ENCODE measurements at places on chromosomes 4 and X. TPM values are rescaled to one million over a fixed set of nuclear protein-coding genes. Genes with fewer than 3 reads are reported as not detected.

- no peak overlapping the region for H3K4me3 ChIP-seq
- H3K4me1 ChIP-seq: no peaks in the 10 kb centered on the region
- DNase-seq: no peak
Observed at GRCh38 chrX:70826715-70827114, 81.8 kb downstream of the TEX11 start.

The KLB gene
- total RNA-seq: not detected

GRCh38 chr4:85828027-85828890, 353.3 kb downstream of the ARHGAP24 start:
- no peak overlapping the region for H3K27ac ChIP-seq
- no peaks in the 10 kb centered on the region for H3K36me3 ChIP-seq
- peak overlapping the region; percentile 35 for H3K4me3 ChIP-seq
- no peak for DNase-seq

GRCh38 chr4:110681381-110681780, 58.5 kb upstream of the PITX2 start:
- H3K4me1 ChIP-seq: no peaks in the 10 kb centered on the region
- H3K36me3 ChIP-seq: no peaks in the 10 kb centered on the region
- no peak for DNase-seq
- no peak overlapping the region for H3K4me3 ChIP-seq

- peaks cover 14% of the 10 kb centered on the region for H3K4me1 ChIP-seq
- no peak overlapping the region for H3K4me3 ChIP-seq
- peaks cover 62% of the 10 kb centered on the region for H3K36me3 ChIP-seq
- no peaks in the 10 kb centered on the region for H3K27me3 ChIP-seq
Observed at GRCh38 chr4:146191766-146192458, 16.4 kb downstream of the LSM6 start.

- DNase-seq: no peak
- H3K4me1 ChIP-seq: no peaks in the 10 kb centered on the region
- H3K27ac ChIP-seq: no peak overlapping the region
- peaks cover 12% of the 10 kb centered on the region for H3K27me3 ChIP-seq
Observed at GRCh38 chr4:4394644-4395043, 7.7 kb downstream of the NSG1 start.

The TMEM47 gene
- 33.9 TPM for total RNA-seq

Data from heart left ventricle (tissue), 16 donors.